CD8-positive, alpha-beta memory T cell (primary cell): ENCODE measurements at places on chromosomes 2 and 18.

GRCh38 chr2:172464400-172465129 lies 37.2 kb downstream of the ITGA6 start:
- H3K36me3 ChIP-seq: peaks cover 14% of the 10 kb centered on the region
- no peak for DNase-seq
- no peak overlapping the region for H3K27ac ChIP-seq
- H3K4me1 ChIP-seq: peaks cover 62% of the 10 kb centered on the region

- H3K36me3 ChIP-seq: no peaks in the 10 kb centered on the region
- H3K4me3 ChIP-seq: no peak overlapping the region
- H3K27me3 ChIP-seq: no peaks in the 10 kb centered on the region
- H3K4me1 ChIP-seq: peaks cover 8% of the 10 kb centered on the region
Measured at GRCh38 chr2:7530001-7530400, 612.8 kb downstream of the RNF144A start.

GRCh38 chr2:120520929-120521912 lies 175.3 kb downstream of the INHBB start:
- peaks cover 4% of the 10 kb centered on the region for H3K27me3 ChIP-seq
- H3K4me3 ChIP-seq: no peak overlapping the region
- H3K27ac ChIP-seq: no peak overlapping the region

GRCh38 chr2:174796319-174796771 lies 32.1 kb upstream of the CHRNA1 start:
- no peak overlapping the region for H3K4me3 ChIP-seq
- H3K27ac ChIP-seq: no peak overlapping the region
- H3K27me3 ChIP-seq: no peaks in the 10 kb centered on the region
- no peak for DNase-seq
- no peaks in the 10 kb centered on the region for H3K4me1 ChIP-seq
- H3K36me3 ChIP-seq: no peaks in the 10 kb centered on the region

GRCh38 chr2:63792530-63792929 lies 49.2 kb upstream of the UGP2 start:
- DNase-seq: no peak
- H3K27me3 ChIP-seq: no peaks in the 10 kb centered on the region
- no peaks in the 10 kb centered on the region for H3K4me1 ChIP-seq
- H3K36me3 ChIP-seq: no peaks in the 10 kb centered on the region
- H3K4me3 ChIP-seq: no peak overlapping the region

GRCh38 chr2:3823748-3824147 lies 120.4 kb downstream of the DCDC2C start:
- DNase-seq: no peak
- H3K27me3 ChIP-seq: no peaks in the 10 kb centered on the region
- H3K4me3 ChIP-seq: no peak overlapping the region
- H3K27ac ChIP-seq: no peak overlapping the region
- no peaks in the 10 kb centered on the region for H3K36me3 ChIP-seq
